ENCODE measurements at places on chromosomes 11 and 22. TPM values are rescaled to one million over a fixed set of nuclear protein-coding genes. Genes with fewer than 3 reads are reported as not detected.

LDHAL6A gene
- total RNA-seq: not detected

MS4A2 gene
- total RNA-seq: not detected

C11orf86 gene
- not detected for total RNA-seq

ASRGL1 gene
- 9.0 TPM for total RNA-seq

CCDC188 gene
- total RNA-seq: not detected

MAJIN gene
- not detected for total RNA-seq

DNA sequence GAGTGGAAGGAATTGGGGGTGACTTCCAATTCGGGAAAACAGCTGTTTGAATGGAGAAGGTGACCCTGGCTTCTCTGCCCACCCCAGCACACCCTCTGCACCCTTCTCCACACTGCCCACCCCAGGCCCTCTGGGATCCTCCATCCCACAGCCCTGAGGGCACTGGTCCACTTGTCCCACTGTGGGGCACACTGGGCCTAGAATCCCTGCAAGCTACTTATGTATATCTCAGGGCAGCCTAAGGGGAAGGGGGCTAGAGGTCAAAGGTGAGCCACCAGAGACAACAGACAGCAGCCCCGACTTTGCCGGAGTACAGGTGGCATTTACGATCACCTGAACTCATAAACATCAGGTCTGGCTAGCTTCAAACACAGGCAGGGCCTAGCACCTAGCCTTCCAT lies 673 bp upstream of the SCUBE2 start:
- DNase-seq: no peak

DNA sequence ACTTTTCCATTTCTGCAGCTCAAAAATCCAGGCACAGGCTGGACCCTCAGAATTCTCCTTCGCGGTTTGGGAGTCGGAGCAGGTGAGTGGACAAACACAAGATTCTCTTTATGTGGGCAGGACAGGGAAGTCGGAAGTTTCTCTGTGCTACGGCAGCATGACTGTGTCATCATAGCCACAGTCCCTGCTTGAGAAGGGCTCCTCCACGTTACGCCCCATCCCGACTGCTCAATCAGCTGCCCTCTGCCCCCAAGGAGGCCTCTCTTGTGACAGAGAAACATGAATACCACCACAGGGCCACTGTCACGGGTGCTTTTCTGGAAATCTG lies 89.0 kb upstream of the SHISAL1 start:
- no peak for DNase-seq

- no peak for DNase-seq
Observed at GRCh38 chr11:134586726-134587125, 174.7 kb upstream of the B3GAT1 start.

- no peak for DNase-seq
Observed at GRCh38 chr11:16796311-16796710, 57.9 kb downstream of the C11orf58 start.

GRCh38 chr11:74751303-74751702 lies 2.7 kb downstream of the RNF169 start:
- DNase-seq: no peak

DNA sequence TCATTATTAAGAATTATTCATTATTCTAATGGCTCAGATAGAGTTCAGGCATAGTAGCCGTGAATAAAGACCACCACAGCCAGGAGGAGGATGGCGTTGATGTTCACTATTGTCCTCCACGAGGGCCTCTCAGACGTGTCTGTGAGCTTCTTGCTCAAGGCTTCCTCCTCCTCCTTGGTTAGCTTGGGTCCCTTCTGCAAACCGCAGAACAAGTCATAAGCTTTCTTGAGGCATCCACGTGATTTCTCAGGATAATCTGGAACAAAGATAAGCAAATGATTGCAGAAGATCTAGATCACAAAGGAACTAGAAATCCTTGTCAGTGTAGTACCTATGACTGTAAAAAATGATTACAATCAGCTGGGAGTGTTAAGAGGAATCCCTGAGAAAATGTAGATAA lies 13.6 kb upstream of the RFPL2 start:
- DNase-seq: no peak

- no peak for DNase-seq
Observed at GRCh38 chr11:34028425-34028824, 23.1 kb upstream of the CAPRIN1 start.

DNA sequence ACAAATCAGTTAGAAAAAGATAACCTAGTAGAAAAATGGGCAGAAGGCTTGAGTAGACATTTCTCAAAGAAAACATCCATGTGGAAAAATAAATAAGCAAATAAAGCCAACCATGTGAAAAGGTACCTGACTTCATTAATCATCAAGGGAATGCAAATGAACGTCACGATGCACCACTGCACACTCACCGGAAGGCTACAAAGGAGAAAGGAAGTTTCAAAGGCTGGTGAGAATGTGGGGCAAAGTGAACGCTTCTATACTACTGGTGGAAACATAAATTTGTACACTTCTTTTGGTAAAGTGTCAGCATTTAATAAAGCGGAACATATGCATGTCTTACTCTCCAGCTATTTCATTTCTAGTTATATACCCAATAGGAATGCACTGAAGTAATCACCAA lies 166.8 kb downstream of the CSNK2A3 start:
- DNase-seq: no peak

DNA sequence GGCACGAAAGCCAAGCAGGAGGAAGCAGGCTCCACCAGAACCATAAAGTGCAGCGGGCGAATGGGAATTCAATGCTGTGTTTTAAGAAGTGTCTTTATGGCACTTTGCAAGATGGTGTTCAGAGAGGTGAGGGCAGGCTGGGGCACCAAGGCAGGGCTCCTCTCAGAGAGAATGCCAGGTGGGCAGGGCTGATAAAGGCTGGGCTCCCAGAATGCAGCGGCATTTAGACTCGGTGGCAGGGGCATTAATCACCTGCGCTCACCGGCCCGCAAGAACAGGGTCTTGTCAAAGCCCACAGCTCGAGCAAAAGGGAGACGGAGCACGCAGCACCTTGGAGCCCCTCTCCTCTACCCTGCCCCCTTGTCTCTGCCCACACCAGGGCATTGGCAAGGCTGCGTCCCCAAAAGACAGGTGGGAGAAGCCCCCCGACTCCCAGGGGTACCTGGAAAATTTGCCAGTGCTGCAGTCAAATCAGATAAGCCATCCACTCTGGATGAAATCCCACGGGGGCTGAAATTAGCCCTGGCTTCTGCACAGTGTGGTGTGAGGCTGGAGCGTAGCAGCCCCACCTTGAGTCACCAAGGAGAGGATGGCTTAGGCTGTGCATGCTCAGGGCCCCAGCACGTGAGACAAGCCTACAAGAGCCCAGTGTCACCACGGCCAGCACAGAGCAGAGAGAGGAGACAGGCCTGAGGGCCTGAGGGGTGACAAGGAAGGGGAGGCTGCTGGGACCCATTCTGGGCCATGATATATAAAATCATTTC lies 8.1 kb downstream of the MACROD1 start:
- DNase-seq: no peak
